ENCODE measurements at places on chromosomes 16 and 17. TPM values are rescaled to one million over a fixed set of nuclear protein-coding genes. Genes with fewer than 3 reads are reported as not detected.

DNA sequence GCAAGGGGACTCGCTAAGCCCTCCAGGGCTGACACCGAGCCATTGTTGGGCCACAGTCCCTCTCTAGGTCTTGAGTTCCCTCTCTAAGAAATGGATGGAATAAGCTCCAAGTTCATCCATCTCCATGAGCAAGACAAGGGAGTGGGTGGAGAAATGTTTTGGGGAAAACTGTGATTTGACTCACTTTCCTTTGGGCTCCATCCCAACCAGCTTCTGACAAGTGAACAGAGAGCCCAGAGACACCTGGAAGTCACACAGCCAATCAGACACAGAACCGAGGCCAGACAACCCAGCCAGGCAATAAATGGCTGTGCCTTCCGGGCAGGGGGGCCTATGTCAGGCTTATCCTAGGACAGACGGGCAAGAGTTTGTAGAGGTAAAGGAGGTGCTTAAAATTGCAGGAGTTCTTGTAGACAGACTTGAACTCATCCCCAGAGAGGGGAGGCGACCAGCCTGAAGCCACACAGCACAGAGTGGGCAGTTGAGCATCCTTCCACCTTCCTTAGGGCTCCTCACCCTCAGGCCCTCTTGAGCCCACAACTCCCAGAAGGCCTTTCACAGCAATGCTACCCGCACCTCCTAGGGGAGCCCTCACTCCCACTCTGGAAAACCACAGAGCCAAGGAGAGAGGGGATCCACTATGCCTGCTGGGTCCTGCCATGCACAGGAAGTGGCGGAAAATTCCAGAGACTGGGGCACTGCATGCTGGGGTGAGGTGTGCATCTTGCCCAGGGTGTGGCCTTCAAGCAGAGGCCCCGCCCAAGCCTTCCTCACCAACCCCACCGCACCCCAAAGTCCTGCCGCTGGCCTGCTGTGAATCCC lies 9.5 kb upstream of the FAM83G start:
- no peak for DNase-seq

DNA sequence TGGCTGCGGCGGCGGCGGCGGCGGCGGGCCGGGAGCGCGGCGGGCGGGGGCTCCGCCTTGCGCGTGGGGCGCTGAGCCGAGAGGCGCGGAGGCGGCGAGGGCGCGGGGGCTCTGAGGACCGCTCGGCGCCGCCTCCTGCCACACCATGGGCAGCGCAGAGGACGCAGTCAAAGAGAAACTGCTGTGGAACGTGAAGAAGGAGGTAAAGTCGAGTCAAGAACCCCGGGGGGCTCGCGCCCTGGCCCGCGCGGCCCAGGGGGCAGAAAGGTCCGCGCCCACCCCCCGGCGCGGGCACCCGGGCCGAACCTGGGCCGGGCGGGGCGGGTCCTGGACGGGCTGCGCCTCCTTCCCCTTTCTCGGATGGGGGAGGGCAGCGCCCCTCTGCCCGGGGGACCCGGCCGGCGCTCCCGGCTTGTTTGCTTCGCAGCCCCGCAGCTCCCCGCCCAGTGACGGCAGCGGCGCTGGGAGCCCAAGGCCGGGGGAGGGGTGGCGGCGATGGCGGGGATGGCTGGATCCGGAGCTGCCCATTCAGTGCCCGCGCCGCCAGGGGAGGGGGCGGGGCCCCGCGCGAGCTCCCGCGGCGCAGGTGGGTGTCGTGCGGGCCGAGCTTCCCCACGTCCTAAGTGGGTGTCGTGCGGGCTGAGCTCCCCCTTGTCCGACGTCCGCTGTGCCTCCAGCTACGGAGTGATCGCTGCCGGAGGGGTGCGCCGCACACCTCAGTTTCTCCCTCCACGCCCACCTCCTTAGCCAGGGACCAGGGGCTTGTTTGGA lies 428 bp downstream of the SGSM2 start:
- peak; percentile 46 for DNase-seq

GRCh38 chr17:39393736-39394135 lies 7.7 kb downstream of the FBXL20 start:
- DNase-seq = no peak

GRCh38 chr17:34163123-34163522 lies 92.0 kb upstream of the CCL2 start:
- DNase-seq = no peak

DNA sequence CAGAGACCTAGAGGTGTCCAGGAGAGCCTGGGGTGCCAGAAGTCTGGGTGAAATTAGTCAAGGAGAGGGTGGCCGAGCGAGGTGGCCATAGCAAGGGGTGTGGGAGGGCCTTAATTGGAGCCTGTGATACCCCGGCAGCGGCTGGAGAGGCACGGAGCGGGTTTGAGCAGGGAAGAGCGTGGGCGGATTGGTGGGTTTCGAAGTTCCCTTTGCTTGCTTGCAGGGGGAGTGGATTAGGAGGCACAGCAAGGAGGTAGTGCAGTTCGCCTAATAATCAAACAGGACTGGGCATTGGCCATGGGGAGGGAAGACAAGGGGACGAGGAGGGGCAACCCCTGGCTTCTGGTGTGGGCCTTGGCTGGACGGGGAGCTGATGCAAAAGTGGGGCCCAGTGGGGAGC lies 5.4 kb upstream of the FAM83G start:
- DNase-seq = no peak

- DNase-seq = no peak
Observed at GRCh38 chr16:88951501-88951900, 25.5 kb downstream of the CBFA2T3 start.

DNA sequence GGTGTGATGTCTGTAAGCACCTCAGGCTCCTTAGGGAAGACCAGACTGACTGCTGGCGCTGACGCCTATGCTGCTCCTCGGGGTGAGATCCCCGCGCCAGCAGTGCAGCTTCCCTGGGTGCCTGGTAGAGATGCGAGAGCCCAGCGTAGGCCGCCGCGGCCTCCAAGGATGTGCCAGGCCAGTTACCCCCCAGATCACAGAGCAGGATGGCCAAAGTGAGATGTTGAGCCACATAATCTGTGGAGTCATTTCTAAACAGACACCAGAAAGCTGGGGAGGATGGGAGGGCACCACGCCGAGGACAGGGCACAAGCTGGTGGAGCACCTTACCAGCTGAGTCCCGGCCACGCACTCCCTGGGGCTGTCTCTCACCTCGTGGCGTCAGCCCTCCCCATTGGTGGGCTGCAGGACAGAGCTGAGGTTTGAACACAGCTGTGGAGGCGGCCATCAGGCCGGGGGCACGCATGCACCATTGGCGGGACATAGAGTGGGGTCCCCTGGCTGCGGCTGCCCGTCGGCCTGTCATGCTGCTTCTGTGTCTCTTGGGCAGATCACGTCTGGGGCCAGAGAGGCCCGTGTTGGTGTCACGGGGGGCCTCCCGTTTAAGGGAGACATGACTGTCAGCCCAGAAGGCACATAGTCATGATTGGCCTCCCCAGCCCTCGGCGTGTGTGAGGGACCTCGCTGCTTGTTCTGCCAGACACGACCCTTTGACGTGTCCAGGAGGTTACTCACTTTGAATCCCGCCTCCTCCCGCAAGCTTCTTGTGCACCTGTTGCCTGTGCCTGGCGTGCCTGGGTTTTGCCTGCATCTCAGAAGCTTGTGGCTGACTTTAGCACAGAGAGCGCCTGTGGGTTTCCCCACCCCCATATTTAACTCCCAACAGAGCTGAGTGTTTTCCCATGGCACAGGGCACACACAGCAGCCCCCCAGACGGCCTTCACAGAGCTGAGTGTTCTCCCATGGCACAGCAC lies 21.9 kb downstream of the MAPK8IP3 start:
- DNase-seq = no peak

GRCh38 chr17:5975661-5976060 lies 94.5 kb upstream of the WSCD1 start:
- no peak for DNase-seq

DNA sequence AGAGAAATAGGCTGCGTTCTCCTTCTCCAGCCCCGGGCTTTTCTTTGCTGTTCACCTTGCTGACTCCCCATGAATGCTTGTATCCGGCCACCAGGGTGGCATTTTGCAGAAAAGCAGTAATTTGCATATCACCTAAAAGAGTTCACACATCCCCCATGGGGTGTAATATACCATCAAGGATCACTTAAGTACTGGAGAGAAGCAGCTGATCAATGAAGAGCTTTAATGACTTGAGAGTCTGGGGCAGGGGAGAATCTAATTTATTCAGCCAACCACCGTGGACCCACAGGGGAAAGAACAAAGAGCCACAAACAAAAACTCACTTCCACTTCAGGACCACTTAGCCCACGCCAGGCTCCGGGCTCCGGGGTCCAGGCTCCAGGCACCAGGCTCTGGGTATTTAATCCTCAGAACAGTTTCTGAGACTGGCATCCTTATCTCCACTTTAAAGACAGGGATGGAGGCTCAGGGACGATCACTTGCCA lies 33.9 kb upstream of the SEC14L1 start:
- DNase-seq = no peak

- no peak for DNase-seq
Observed at GRCh38 chr17:19341211-19341631, 21.3 kb downstream of the B9D1 start.

- DNase-seq = no peak
Observed at GRCh38 chr17:18039535-18040260, 490 bp downstream of the GID4 start.

GRCh38 chr17:38417210-38417951 lies 10.9 kb upstream of the ARHGAP23 start:
- no peak for DNase-seq

DNA sequence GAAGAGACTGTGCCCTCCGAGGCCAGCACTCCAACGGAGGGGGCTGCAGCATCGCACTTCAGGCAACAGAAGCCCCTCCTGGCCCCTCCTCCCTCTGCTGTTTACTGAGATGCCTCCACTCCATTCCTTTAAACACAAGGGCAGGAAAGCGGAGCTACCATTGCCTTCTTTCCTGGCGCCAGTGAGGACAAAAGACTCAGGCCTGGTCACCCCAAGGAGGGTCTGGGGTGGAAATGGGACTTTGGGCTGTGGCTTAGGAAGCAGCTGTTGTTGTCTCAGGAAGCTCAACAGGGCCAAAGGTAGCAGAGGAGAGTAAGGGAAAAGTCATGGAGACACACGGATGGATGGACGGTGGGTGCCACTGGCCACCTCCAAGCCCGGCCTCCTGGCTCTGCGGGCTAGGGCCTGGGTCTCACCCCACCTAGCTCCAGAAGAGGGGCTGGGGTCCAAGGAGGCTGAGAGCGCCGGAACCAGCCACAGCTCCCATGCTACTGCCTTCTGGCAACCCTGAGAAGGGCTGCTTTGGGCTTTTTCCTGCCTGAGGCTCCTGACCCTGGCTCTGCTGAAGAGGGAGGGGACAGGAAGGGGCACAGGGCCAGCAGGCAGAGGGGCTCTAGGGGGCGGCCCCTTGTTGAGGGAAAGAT lies 11.1 kb downstream of the CD300LG start:
- DNase-seq = no peak

DNA sequence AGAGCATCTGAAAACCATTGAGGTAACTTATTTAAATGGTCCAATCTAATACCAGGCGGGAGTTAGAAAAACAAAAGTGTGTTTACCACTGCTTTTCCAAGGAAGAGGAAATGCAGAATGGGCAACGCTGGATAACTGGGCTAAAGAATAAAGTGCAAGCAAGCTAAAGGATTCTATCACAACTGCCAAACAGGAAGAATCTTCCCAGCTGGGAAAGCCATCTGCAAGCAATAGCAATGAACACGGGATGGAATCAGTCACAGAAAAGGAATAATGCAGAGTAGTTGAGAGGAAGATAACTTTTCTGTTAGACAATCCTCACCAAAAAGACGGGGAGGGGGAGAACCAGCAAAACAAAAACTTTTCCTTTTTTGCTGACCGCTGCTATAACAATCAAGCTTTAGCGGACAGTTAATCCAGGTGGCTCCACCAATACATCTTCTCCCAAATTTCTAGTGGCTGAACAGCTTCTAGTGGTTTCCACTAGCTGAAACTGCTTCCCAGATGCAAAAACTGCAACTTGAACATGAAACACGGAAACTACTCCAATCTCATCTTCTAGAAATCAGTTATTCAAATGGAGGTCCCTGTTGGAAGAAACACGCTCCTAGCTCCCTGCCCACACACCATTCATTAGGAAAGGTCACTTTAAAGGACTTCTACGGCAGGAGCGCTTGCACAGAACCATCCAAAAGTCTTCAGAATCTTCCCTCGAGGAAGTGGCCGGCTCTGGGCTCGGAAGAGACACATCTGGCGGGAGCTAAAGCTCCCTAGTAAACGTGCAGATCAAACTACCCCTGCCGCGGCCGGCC lies 929 bp downstream of the TMEM11 start:
- DNase-seq = no peak

- no peak for DNase-seq
Observed at GRCh38 chr17:80212109-80212508, 8.0 kb downstream of the SGSH start.

DNA sequence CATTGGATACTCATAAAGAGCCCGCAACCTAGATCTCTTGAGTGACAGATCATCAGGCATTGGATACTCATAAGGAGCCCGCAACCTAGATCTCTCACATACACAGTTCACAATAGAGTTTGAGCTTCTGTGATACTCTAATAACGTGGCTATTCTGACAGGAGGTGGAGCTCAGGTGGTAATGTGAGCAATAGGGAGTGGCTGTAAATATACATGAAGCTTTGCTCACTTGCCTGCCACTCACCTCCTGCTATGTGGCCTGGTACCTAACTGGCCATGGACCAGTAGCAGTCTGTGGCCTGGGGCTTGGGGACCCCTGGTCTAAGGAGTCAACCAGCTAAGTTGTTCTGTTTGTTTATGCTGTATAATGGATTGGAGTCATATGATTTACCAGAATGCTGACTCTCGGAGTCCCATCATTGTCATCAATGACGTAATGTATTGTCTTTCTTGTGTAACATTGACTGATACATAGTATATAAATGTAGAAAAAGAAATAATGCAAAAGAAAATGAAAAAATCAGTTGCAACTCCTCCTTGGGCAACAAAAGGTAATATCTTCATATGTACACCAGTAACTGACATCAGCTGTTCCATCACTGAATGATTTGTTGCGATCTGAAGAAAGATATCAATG lies 17.5 kb downstream of the ABCA9 start:
- no peak for DNase-seq

GRCh38 chr16:64361753-64362152 lies 760.1 kb downstream of the CDH11 start:
- DNase-seq = no peak

GRCh38 chr16:69404275-69404805 lies 18.5 kb upstream of the TERF2 start:
- no peak for DNase-seq

DNA sequence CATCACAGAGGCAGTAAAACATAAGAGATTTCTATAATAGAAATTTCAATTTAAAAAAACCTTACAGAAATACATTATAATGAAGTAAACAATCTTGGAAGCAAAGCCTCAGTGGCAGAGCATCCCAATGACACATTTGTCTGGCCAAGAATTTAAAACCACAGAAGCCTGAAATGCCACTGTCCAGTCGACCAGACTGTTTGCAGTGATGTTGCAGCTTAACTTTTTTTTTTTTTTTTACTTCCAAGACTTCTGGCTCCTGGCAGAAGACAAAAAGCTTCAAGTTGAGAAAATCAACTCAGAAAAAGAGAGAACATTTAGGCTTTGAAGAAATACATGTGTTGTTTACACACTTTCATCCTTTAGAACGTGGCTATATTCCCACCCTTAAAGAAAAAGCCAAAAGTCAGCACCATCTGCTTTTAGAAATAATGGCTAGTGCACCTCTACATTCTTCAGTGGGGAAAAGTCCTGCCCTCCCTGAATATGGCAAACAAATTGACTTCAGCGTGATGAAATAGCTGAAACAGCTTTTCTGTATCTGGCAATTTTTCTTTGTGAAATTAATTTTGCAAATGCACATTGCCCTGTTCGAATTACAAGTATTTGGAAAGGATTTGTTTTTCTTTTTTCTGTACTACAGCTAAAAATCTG lies 205.5 kb upstream of the MON1B start:
- DNase-seq = no peak

Gene ZMYND15
- polyA plus RNA-seq = 0.75 TPM

Gene AIPL1
- not detected for polyA plus RNA-seq

Gene ZSCAN10
- not detected for polyA plus RNA-seq

Gene CTRB1
- not detected for polyA plus RNA-seq

Gene FAM117A
- polyA plus RNA-seq = 4.6 TPM

Gene ITGAL
- polyA plus RNA-seq = 4.4 TPM
